Smooth muscle cell of the umbilical artery (primary cell): ENCODE measurements at places on chromosomes 1 and 21. TPM values are rescaled to one million over a fixed set of nuclear protein-coding genes. Genes with fewer than 3 reads are reported as not detected.

The SLC9C2 gene
- 0.30 and 0.46 TPM in 2 replicates for total RNA-seq

The MTARC2 gene
- total RNA-seq = 1.4 and 1.5 TPM in 2 replicates

The SLFNL1 gene
- 0.65 and 0.89 TPM in 2 replicates for total RNA-seq

The COL24A1 gene
- 0.92 and 1.8 TPM in 2 replicates for total RNA-seq

The CTH gene
- total RNA-seq = 8.5 and 15.1 TPM in 2 replicates

The TCP10L gene
- 0.46 and 0.59 TPM in 2 replicates for total RNA-seq

The MFSD2A gene
- 13.4 and 17.9 TPM in 2 replicates for total RNA-seq

The FAM177B gene
- not detected in 2 replicates for total RNA-seq
